ENCODE measurements at places on chromosomes 2 and 18.

- DNase-seq: no peak
Measured at GRCh38 chr2:191341436-191341835, 96.2 kb downstream of the MYO1B start.

- no peak for DNase-seq
Measured at GRCh38 chr2:46858702-46859090, 56.9 kb downstream of the MCFD2 start.

DNA sequence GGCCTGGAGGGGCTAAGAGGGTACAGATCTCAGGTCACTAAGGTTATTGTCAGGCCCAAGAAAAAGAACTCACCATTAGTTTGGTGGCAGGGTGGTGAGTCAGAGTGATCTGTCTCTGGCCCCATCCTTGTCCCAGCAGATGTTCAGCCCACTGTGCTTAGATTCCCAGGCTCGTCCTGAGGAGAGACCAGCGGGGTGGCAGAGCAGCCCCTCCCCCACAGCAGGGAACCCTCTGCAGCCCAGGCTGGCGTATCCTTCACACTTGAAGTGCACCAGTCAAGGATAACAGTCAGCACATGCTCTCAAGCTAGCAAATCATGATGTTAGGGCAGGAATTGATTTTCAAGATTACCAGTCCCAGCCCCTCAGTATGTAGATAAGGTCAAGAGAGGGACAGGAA lies 43.1 kb downstream of the TMEM185B start:
- no peak for DNase-seq

- no peak for DNase-seq
Measured at GRCh38 chr18:12968619-12969018, 20.8 kb downstream of the SEH1L start.

DNA sequence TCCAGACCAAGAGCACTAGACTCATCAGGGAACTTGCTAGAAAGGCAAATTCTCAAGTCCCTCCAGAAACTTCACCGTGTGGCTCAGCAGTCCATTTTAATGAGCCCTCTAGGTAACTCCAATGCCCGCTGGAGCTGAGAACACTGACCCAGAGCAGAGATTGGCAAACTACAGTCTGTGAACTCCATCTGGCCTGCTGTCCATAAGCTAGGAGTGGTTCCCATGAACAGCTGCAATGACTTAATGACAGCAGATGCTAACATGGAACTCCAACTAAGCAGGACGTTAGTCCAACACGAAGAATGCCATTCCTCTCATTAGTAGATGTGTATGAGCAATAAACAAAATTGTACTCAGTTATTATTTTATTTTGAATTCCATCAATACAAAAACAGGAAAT lies 371.9 kb downstream of the STK39 start:
- DNase-seq: no peak

All from NCI-H187 treated with DMSO at 0.1 percent for 48 hours (cell line).